ENCODE measurements at places on chromosomes 1 and 21.

DNA sequence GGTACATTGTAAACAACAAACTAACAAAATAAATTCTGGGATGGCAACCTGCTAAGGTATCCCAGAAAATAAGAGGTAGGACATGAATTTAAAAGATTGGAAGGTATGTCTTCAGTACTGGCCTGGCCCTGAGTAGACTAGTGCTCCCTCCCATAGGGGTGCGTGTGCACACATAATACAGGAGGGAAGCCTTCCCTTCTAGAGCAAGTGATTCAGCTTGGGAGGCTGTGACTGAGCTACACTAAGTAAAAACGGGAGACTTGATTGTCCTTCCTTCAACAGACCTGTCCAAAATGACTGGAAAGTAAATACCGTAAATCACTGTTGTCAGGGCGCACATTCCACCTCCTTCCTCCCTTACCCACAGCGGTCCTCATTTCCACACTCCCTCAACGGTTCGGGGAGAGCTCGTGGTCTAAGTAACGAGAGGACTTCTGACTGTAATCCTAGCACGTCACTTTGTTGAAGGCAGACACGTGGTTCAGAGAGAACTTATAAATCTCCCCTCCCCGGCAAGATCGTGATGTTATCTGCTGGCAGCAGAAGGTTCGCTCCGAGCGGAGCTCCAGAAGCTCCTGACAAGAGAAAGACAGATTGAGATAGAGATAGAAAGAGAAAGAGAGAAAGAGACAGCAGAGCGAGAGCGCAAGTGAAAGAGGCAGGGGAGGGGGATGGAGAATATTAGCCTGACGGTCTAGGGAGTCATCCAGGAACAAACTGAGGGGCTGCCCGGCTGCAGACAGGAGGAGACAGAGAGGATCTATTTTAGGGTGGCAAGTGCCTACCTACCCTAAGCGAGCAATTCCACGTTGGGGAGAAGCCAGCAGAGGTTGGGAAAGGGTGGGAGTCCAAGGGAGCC, at the start of gene TGFB2:
Gene TGFB2, plus strand, starts transcription at position 523 of the 859 bp plus-strand sequence. CDS start 1,366 bp downstream, outside the sequence.
- DNase-seq, result no peak

DNA sequence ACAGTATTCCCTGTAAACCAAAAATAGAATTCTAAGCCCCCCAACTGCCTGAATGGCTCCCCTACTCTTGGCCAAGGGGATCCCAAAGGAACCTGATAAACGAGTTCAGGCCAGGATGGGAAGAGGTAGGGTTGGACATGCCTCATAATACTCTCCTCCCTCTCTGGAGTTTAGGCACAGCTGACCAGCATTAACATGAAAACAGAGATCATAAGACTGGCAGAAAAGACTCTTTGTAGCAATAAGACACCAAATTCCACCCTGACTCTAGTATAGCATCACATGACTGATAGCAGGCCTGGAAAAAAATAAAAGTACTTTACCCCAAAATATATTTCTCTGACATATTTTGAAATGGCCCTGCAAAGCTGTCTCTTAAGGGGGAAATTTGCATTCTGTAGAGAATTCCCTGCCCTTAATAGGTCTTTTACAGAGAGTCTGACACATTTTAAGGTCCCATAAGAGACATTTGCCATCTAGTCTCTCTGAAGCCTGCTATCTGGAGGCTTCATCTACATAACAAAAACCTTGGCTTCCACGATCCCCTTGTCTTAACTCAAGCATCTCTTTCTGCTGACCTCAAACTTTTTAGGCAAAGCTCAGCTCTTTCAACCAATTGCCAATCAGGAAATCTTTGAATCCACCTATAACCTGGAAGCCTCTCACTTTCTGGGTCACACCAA, 55.9 kb downstream of the SIK1 start:
- no peak for DNase-seq

GRCh38 chr1:162172311-162173102, 103.0 kb downstream of the NOS1AP start:
- DNase-seq, result no peak

- DNase-seq, result no peak
Observed at GRCh38 chr21:17467392-17467791, 45.5 kb upstream of the CXADR start.

DNA sequence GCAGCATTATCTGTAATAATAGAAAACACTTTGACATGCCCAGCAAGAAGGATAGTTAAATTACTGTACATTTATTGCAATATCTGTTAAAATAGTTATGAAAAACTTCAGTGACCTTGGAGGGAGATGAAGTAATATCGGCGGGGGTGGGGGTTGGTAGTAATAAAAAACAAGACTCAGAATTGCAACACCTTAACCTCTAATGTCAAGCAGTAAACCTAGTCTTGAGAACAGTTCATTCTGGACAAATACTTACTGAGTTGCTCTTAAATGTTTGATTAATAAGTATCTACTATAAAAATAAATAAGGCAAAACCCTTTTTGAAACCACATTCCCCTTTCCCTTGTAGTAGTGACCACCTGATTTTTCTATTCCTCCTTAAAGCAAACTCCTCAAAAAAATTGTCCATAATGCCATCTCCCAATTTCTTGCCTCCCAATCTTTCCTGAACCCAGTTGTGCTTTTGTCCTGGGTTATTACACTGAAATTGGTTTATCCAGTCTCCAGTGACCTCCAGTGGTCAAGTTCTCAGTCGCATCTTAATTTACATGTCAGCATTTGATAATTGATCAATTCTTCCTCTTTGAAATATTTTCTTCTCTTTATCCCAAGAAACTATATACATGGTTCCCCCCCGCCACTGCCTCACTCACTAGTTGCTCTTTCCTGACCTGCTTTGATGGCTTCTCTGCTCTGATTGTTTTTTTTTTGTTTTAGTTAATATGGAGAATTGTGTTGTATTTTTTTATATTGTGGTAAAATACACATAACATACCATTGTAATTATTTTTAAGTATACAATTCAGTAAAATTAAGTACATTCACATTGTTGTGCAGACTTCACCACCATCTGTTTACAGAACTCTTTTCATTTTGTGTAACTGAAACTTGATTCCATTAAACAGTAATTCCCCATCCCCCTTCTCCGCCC, 36.8 kb downstream of the RAP1A start:
- DNase-seq, result peak; percentile 1

GRCh38 chr1:161259765-161260164, 1.2 kb downstream of the PCP4L1 start:
- no peak for DNase-seq

- DNase-seq, result no peak
Observed at GRCh38 chr1:235075777-235076308, 52.8 kb downstream of the TOMM20 start.

DNA sequence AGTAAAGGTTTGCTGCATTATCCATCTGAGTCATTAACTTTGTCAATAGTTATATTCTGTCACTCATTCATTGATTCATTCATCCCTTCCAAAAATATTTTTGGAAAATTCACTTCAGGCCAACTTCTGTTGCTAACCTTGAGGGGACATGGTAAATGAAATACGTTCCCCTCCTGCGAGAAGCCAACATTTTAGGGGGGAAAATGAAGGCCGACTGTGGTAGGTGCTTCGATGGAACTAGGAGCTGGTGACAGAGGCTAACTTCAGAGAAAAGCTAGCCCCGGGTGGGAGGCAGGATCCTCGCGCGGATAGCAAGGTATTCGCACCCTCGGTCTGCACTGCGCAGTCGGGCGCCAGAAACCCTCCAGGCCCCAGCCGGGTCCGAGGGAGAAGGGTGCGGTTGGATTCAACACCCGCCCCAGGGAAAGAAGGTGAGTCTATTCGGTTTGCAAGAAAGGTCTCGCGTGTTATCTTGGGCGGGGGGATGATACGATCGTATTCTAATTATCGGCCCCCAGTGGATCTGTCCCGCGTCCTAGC, 646 bp upstream of the RRP15 start:
- DNase-seq, result no peak

DNA sequence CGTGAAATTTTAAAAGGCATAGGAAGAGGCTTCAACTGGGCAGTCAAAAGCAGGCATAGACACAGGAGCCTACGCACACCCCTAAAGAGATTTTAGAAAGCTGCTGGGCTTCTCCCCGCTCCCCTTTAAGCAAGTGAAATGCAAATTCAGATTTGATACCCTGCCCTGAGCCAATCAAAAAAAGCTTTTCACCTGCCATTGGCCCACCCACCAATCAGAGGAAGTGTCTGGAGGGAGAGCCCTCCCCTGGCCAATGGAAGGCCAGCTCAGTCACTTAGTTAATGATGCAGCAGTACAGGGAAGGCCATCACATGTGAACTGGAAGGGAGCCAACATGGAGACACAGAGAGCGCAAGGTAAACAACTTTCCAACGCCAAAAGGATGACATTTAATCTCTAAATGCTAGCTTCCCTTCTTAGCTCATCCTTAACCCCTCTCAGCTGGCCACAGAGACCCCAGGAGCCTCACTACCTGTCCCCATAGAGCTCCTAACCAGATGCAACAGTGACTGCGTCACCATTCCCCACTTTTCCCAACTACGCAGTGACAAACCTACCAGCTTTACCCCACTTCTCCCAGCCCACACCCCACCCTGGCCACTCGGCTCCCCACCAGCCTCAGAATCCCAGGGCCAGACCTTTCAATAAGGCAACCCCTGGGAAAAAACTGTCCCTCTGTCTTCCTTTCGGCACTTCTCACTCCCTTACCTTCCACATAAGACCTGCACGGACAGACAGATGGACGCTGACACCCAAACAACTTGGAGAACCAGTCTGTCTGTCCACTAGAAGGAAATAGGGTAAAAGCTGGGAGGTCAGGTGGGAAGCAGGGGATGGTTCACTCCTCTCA, 71.0 kb downstream of the CD46 start:
- no peak for DNase-seq

GRCh38 chr1:190320952-190321351, 156.7 kb downstream of the BRINP3 start:
- no peak for DNase-seq

DNA sequence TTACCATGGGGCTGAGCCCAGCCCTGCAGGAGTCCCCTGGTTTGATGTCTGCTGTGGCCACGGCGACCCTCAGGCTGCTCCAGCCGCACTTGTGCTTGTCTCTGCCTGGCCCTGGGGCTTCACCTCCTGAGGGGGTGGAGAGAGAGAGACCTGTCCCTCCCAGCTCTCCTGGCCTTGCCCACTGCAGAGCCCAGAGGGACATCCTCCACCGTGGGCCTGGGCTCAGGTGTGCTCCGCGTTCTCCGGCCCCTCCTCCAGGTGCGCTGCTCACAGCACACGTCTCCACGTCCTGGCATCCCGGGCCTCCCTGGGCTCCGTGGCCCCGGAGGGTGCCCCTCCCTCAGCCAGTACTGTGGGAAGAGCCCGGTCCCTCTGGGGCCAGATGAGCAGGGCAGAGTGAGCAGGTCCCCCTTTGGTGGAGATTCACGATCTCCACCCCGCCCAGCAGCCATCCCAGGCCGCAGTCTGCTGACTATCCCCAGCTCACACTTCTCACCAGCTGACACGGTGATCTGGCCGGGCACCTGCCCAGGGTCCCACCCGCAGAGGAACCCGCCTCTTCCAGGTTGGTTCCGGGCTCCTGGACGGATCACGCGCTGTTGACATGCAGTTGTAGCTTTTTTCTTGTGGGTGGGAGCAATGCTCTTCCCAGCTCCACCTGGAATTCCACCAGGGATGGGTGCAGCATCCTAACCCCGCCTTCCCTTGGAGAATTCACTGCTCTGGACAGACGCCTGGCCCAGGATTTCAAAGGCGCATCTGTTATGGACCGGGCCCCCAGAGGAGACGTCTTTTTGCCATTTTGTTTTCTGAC, 41.8 kb upstream of the POFUT2 start:
- no peak for DNase-seq

GRCh38 chr1:64006276-64007051, 197.0 kb upstream of the UBE2U start:
- DNase-seq, result no peak

GRCh38 chr1:147409886-147410285, 131.4 kb upstream of the BCL9 start:
- DNase-seq, result no peak

DNA sequence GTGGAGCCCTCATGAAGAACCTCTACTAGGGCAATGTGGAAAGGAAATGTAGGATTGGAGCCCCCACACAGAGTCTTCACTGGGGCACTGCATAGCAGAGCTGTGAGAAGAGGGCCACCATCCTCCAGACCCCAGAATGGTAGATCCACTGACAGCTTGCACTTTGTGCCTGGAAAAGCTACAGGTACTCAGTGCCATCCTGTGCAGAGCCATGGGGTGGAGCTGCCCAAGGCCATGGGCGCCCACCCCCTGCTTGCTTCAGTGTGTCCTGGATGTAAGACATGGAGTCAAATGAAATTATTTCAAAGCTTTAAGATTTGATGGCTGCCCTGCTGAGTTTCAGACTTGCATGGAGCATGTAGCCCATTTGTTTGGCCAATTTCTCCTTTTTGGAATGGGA, 17.2 kb upstream of the TSHB start:
- DNase-seq, result no peak

GRCh38 chr1:238152119-238152518, 261.4 kb upstream of the ZP4 start:
- DNase-seq, result no peak

- no peak for DNase-seq
Observed at GRCh38 chr1:68919075-68919474, 422.2 kb upstream of the DEPDC1 start.

DNA sequence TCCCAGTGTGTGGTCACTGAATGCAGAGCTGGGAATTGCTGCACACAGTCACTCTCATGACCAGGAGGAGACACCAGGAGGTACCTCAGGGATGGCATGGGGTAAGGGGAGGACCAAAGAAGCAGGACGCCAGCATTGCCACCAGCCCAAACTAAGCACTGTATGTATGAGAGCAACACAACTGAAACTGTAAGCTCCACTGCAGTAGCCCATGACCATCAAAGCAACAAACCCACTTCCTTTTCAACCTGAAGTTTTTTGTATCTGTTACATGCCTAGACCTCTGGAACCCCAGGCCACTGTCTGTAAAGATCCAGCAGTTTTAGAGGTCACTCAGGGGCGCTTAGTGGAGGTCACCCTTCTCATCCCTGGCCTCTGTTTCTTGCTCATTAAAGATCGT, 164.3 kb downstream of the SETD4 start:
- DNase-seq, result no peak

- no peak for DNase-seq
Observed at GRCh38 chr21:46196733-46197132, 12.5 kb upstream of the SPATC1L start.

GRCh38 chr1:20223551-20224419, 37.5 kb upstream of the PLA2G2C start:
- DNase-seq, result no peak

DNA sequence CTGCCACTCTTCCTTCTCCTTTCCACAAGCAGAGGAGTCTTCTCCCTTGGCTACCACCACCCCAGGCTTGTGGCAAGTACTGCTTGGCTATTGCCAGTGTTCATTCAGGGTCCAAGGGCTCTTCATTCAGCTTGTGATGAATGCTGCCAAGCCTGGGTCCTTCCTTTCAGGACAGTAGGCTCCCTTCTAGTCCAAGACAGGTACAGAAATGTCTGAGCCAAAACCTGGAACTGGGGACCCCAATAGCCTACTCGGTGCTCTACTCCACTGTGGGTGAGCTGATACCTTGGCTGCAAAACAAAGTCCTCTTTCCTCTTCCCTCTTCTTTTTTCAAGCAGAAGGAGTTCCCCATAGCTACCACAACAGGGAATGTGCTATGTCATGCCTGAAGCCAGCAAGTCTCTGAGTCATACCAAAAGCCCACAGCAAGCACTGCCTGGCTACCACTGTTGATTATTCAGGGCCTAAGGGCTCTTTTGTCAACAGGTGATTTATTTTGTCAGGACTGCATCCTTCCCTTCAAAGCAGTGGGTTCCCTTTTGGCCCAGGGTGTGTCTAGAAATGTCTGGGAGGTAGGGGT, 268.9 kb downstream of the HHAT start:
- DNase-seq, result no peak

- no peak for DNase-seq
Observed at GRCh38 chr1:99726818-99727217, 39.6 kb downstream of the FRRS1 start.
